ENCODE measurements at places on chromosomes 5 and 9.

DNA sequence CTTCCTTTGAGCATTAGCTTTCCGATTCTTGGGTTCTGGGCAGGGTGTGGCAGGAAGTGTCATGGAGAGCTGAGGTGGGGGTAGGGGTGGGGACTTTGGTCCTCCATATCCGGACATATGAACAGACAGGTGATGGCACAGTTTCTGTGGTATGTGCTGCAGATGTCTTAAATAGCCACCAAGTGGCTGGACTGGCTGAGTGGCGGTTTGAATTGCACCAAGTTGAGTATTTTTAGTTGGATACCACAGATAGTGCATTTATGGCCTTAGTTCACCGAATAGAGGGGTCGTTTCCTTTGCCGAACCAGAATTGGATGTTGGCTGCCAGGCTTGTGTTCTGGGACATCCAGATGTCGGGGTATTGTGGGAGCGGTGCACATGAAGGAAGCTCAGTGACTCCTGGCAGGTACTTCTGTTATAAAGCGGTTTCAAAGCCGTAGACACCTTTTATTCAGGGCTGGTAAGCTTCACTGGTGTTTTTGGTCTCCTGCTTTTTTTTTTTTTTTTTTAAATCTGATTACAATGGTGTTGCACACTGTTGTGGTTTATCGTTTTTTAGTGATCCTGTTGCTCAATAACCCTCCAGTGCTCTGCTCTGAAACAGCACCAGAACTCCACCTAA, 15.1 kb upstream of the TNFAIP8 start:
- no peak for DNase-seq

DNA sequence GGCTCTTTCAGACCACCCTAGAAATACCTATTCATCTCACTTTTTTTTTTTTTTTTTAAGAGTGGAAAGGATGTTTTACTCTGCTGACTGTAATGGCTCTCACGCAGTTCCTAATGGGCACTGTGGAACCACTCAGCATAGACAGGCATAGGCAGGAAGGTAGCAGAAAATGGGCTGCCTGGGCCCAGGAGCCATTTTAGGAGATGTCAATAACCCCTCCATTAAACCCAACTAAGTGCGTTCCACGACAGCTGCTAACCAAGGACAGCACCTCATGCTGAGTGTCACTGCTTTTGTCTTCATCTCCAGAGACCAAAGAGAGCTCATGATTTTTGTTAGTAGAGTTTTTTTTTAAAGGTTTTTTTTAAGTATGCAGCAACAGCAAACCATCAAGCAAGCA, 15.3 kb downstream of the MAP1B start:
- DNase-seq, result no peak

DNA sequence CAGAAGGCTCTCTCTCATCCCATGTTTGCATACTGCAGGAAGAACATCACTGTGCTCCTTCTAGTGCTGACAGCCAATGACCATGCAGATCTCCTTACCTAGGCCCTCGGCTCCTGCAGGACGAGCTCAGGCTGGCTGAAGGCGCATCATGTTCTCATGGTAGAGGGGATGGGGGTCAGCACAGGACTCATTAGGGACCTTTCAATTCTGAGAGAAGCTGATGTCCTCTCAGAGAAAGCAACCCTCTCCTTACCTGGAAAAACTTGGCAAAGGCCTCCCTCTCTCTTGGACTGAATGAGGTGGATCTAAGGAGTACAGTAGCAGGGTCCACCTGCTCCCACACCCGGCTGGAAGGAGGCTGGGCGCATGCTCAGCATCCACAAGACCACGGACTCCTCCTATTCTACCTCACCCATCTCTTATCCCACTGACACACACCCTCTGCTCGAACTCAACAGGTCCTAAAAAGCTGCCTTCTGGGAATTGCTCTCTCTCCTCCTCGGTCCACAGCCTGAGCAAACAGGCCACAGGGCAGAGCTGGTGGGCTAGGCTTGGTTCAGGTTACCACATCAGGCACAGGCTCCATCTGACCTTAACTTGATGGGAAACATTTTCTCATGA, 2.9 kb downstream of the IPPK start:
- DNase-seq, result no peak

- DNase-seq, result no peak
These were observed 320.8 kb downstream of the CCDC171 start for GRCh38 chr9:15873573-15874177.

- no peak for DNase-seq
These were observed 201.1 kb downstream of the SNX18 start for GRCh38 chr5:54718656-54719055.

- no peak for DNase-seq
These were observed 76.8 kb downstream of the TMEM167A start for GRCh38 chr5:83000428-83000827.

GRCh38 chr9:136119061-136119882, 597 bp upstream of the TMEM250 start:
- no peak for DNase-seq
